ENCODE measurements at places on chromosomes 16 and 17. TPM values are rescaled to one million over a fixed set of nuclear protein-coding genes. Genes with fewer than 3 reads are reported as not detected.

- DNase-seq: no peak
These were observed 15.8 kb downstream of the CIITA start for GRCh38 chr16:10892782-10893318.

ZSCAN32 gene
- total RNA-seq: 12.3 TPM

DNA sequence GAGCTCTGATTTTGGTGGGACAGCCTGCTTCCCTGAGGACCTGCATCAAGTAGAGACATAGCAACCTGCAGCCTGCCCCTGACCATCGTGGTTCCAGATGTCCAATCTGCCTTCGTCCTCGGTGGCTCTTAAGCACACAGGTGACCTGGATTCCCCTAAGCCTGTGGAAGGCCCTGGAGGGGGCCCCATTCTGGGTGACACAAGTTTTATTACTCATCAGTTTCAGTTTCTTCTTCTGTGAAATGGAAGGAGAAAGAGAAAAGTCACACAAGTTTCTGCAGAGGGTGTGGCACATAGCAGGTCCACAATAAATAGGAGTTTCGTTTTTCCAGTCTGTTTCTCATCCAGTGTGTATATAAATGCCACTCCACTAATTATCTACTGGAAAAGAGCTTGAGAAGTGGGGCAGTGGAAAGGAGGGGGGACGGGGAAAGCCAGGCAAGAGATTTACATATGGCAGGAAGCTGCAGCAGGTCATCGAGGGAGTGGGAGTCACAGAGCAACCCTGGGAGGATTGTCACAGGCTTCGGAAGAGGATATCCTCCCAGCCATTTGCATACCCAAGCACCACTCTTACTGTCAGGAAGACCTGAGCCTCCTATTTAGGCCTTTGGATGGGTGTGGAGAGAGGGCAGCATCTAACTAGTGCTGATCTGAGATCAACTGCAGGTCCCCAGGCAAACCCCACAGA lies 10.0 kb upstream of the NOS2 start:
- no peak for DNase-seq

TMIGD1 gene
- total RNA-seq: not detected

KRTAP1-3 gene
- total RNA-seq: not detected

DNA sequence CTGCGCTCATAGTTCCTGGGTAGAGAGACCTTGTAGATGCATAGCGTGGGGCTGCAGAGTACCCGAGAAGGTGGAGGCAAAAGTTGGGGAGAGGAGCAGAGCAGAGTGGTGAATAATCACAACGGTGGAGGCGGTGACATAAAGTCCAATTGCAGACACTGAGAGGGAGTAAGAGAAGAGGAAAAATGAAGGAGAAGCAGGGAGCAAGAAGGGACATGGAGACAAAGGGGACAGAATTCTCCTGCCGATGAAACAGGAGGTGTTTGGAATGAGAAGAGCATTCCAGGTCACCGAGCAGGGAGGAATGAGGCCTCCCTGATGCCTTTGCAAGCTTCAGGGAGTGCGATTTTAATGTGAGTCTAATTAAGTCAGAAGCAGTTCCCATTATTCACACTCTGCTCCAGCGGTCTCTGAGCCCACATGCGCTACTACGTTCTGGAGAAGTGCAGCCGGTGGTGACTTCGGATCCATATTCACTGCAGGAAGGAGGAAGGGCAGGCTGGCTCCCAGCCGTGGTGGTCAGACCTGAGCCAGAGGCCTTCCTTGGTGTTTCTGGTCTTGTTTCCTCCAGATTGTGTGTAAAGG lies 108.0 kb upstream of the DNAH9 start:
- DNase-seq: no peak

GRCh38 chr17:56833809-56834379 lies at the start of the genes C17orf67 and DGKE:
Gene C17orf67 (minus strand): TSS chr17:56833920. CDS start chr17:56815810, 18,110 bp downstream.
Gene DGKE (plus strand): TSS chr17:56834151. CDS start chr17:56834796, 645 bp downstream.
- peak; percentile 81 for DNase-seq

Measured in A172 (cell line).